DMS153 (cell line): ENCODE measurements at places on chromosomes 2 and 18.
A peak's percentile ranks its signal among the peaks of the same experiment; 100 is the strongest.

DNA sequence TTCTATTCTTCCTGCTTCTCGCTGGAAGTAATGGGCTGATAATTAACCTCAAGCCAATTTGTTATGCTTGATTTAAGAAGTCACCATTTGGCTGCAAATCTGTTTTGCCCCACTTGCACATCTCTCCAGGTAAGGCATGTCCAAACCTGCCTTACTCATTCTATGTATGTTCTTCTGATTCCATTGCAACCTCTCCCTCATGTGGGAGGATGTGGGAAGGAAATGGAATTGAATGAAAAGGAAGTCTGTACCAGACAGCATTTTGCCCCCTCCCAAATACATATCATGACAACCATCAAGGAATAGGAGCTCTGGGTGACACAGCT is 131.7 kb downstream of the NRP2 start:
- no peak for DNase-seq

DNA sequence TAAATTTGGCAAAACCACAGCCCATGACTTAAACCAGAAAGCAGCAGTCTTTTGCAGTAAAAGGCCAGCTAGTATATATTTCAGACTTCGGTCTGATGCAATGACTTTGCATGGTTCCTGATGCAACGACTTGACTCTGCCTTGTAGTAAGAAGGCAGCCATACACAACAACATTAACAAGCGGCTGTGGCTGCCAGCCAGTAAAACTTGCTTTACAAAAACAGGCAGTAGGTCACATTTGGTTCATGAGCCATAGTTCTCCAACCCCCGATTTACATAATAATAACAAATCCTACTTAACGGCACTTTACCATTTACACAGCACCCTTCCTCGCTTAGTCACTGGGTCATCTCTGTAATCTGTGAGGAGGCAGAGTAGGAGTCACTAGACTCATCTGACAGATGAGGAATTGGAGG is 410.3 kb downstream of the LRATD1 start:
- peak; percentile 35 for DNase-seq

DNA sequence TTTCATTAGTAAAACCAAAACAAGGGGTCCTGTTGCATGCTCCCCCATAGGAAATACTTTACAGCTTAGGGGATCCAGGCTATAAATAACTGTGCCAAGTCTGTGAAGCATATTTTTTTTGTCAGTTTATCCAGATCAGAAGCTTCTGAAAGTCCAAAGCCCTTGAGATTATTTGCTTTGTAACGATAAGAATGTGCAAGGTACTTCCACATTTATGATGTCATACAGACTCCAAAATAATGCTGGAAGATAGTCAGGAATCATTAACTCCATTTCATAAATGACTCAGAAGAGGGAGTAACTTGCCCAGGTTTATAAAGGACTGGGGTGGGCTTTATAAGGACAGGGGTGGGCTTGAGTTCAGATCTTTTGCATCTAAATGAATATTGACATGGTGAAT is 29.3 kb downstream of the RDH14 start:
- no peak for DNase-seq

DNA sequence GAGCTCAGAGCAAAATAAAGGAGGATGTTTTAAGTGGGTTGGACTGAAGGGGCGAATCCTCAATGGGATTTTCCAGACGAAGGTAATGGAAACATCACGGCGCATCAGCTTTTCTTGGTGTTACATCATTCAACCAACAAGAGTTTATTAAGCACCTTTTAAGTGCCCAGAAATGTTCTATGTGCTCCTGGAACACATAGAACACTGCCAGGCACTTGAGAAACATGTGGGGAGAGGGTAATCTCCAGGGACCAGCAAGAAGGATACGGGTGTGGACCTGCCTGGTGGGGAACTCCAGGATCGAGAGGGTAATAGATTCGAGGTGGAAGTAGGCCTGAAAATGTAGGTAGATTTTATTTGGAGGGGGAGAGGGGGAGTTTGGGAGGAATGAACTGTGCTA is 168.6 kb downstream of the PRKCE start:
- no peak for DNase-seq

DNA sequence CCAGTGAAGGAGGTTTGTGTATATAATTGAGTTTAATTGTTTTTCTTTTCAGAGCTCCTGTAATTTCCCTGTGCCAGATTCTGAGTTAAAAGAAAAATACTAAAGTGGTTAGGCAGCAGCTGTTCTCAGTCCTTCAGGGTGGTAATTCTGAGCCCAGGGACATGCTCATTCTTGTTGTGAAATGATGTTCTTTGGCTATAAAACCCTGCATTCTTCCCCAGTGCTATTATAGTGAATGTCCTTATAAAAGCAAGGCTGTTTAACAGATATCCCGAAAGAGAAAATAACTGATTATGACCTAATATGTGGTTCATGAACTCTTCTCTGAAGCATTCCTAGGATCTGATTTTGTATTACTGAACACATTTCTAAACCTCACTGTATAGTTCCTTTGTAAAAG is 34.0 kb downstream of the ADAM23 start:
- peak; percentile 45 for DNase-seq

DNA sequence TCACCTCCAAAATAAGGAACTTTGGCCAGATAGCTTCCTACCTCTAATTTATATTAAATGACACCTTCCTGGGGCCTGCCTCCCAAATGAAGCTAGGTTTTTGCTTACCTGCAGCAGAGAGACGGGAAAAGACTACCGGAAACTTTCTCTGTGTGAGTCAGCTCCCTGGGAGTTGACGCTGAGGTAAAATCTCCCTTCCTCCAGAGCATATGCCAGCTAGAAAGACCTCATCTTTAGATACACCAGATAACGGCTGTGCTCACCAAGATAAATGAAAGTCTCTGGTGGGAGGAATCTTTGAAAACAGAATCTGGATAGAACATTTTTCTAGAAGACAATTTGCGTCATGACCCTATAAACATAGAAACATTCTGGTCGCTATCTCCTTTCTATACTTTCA is 99.7 kb upstream of the RFX8 start:
- DNase-seq, result no peak

- DNase-seq, result no peak
These were observed 219.9 kb downstream of the CDH20 start for GRCh38 chr18:61553045-61553659.

- no peak for DNase-seq
These were observed 61.4 kb downstream of the BCL2L11 start for GRCh38 chr2:111182121-111182520.

- DNase-seq, result no peak
These were observed 64.0 kb downstream of the BOLA3 start for GRCh38 chr2:74083750-74084149.

DNA sequence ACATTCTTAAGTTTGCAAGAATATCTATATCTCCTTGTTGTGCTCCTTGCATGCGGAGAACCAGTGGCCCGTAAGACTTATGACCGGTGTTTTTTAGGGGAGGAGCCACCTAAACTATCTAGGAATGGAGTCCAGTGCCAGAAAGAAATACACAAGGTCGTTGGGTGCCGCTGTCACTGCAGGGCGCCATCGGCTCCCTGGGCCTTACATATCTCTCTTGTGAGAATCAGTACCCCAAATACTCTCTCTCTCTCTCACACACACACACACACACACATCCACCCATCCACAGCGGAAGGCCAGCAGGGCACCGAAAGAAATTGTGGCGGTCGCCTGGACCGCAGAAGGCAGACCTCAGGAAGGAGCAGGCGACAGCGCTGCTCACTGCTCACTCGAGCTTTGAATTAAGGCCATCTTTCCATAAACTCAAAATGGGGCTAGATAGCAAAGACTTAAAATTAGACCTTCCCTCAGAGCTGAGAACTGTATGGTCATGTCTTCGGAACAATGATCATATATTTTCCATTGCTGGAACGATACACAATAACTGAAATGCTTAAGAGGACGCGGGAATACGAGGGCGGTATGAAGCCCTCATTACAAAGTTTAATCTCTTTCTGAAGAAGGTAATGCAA is 10.4 kb downstream of the NR4A2 start:
- no peak for DNase-seq

- DNase-seq, result no peak
These were observed 482.3 kb upstream of the KLHL29 start for GRCh38 chr2:22902662-22903165.
